Inflammatory macrophage (primary cell): ENCODE measurements at places on chromosomes 6 and 20.

DNA sequence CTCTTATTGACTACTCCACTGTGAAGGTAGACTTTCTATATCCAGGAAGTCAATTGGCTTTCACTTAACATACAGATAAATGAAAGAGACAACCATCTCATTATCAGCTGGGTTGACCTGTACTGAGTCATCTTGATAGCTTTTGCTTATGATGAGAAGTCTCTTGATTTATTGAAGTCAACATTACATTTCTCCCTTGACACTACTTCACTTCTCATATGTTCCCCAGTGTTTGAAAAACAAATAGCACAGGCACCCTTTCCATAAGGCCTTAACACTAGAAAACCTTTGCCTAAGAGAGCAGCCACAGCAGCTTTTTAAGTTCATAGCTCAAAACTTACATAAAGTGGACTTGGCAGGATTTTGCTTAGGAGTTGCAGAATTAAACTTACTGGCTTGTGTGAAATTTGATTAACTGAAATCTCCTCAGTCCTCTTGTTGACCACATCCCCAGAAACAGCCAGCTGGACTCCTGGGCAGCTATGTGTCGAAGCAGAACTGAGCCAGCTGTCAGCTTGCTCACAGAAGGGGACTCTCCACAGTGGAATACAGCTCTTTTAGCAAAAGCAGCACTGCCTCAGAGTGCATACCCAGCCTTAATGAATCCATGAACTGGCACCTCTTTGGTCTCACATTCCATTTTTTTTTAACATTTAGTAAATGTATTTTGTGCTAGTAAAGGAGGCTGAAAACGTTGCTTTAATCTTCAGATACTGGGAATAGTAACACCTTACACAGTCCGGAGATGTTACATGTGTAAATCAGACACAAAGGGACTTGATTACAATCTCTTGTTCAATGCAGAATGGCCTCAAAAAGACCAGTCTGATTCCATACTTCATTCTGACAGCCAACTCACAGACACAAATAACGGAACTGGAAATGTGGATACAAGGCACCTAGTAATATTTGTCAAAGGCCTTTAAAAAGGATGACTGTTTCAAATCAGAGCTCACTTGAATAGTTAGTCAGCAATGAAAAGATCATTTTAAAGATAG lies 1532.7 kb downstream of the HACE1 start:
- DNase-seq: no peak

- DNase-seq: no peak
Measured at GRCh38 chr6:116036075-116036773, 24.5 kb downstream of the FRK start.

DNA sequence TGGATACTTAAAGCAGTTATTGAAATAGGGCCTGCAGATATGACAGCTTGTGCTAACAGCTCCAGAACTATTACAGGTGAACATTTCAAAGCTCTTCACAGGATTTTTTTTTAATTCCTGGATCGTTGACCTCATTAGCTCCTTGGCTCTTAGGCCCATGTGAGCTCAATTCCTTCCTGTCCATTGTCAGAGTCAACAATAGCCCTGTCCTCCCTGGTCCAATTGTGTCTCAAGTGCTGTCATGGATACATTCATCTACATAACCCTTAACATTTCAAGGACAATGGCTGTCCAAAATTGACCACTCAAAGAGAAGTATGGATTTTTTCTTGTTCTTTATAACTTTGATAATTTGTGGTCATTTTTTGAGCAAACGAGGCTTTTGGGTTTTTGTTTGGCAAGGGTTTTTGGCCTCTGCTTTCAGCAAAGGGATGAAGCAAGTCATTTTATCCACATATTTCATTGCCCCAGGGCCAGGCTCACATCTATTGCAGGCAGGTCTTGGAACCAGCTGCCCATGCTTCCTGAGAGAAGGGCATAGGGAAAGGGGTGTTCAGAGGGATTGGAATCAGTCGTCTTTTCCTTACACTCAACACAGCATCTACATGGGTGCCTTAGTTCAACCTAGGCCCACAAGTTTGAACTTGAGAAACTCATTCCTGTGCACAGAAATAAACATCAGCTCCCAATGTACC lies 282.1 kb downstream of the TPBG start:
- no peak for DNase-seq

DNA sequence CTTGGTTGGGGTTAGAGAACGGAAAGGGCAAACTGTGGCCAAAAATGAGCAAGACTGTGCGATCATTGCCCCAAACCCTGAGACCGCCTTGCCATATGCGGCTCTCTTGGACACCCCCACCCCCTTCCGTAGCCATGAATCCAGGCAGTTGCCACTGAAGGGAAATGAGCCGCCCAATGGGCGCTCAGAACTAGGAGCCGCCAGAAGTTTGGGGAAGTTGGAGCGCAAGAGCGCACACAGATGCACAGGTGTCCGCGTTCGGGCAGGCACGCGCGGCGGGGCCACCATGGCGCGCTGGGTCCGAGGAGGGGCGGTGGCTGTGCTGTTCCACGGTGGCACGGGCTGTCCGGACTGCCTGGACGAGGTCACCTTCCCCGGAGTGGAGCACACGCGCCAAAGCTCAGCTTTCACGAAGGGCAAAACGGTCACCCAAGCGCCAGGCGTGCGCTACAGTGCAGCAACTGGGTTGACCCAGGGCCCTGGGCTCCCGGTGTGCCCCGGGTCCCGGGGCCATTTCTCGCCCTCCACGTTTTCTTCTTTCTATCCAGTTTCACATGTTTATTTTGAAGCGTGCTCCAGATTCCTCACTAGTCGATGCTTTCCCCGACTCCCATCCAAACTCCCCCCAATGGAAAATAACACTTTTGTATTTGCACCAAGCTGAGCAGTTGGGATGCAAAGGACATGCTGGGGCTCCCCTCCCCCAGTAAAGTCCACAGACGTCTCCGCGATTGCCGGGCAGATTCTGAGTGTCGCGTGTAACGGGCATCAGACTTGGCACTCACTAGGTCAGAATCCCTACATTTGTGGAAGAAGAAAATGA lies 906 bp upstream of the PDE10A start:
- no peak for DNase-seq

- DNase-seq: no peak
Measured at GRCh38 chr6:107796156-107796555, 28.0 kb downstream of the SCML4 start.

DNA sequence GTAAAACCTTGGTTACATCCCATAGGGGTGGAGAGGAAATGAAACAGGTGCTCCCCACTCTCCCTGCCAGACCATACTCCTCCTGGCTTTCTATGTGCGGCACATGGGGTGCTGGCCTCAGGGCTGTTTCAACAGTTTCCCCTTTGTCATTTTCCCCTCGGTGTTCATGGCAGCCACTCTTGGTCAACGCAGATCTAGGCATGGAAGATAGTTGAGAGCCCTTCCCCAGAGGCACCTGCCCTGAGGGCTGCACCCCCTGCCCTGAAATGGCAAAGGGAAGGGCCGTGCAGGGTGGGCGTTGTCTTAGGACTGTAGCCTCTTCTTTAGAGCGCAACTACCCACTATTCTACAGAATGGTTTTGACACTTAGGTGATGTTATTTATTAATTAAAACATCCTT lies 4.4 kb downstream of the CST1 start:
- DNase-seq: no peak

DNA sequence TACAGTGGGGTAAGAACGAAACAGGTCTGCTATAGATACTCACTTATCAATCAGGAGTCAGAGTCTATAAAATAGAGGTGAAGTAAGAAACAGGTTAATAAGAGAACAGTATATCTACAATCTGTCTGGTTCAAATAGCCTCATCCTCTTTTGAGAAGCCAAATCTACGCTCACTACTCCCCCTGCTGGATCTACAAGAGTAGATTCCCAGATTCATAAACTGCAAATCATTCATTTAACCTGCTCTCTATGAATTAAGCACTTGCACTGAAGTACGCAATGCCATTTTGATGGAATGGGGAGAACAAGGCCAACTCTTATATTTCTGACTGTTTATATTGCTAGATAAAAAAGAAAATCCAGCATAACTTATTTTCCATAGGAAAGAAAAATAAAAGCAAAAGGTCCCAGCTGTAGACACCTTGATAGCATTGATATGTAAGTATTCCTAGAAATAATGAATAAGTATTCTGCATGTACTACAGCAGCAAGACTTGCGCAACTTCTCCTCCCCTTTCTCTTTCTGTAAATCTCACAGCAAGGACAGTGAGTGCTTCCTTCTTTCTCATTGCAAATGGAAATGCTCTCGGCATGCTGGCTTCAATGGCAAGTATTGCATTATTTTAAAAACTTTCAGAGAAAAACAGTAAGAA lies 92.3 kb downstream of the RFX6 start:
- peak; percentile 37 for DNase-seq

GRCh38 chr6:95099410-95099809 lies 477.9 kb upstream of the MANEA start:
- no peak for DNase-seq

DNA sequence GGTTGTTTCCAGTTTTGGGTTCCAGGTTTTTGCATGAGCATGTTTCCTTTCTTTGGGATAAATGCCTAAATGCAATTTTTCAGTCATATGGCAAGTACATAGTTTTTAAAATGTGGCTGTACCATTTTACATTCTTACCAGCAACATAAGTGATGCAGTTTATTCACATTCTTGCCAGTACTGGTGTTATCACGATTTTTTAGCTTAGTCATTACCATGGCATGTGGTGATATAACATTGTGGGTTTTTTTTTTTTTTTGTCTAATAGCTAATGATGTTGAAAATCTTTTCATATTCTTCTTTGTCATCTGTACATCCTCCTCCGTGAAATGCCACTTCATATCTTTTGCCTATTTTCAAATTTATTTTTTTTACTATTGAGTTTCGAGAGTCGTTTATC lies 2.9 kb upstream of the TDRD6 start:
- no peak for DNase-seq

- no peak for DNase-seq
Measured at GRCh38 chr6:118660218-118660569, 8.8 kb upstream of the CEP85L start.

GRCh38 chr20:61879303-61879620 lies 186.4 kb downstream of the TAF4 start:
- no peak for DNase-seq

DNA sequence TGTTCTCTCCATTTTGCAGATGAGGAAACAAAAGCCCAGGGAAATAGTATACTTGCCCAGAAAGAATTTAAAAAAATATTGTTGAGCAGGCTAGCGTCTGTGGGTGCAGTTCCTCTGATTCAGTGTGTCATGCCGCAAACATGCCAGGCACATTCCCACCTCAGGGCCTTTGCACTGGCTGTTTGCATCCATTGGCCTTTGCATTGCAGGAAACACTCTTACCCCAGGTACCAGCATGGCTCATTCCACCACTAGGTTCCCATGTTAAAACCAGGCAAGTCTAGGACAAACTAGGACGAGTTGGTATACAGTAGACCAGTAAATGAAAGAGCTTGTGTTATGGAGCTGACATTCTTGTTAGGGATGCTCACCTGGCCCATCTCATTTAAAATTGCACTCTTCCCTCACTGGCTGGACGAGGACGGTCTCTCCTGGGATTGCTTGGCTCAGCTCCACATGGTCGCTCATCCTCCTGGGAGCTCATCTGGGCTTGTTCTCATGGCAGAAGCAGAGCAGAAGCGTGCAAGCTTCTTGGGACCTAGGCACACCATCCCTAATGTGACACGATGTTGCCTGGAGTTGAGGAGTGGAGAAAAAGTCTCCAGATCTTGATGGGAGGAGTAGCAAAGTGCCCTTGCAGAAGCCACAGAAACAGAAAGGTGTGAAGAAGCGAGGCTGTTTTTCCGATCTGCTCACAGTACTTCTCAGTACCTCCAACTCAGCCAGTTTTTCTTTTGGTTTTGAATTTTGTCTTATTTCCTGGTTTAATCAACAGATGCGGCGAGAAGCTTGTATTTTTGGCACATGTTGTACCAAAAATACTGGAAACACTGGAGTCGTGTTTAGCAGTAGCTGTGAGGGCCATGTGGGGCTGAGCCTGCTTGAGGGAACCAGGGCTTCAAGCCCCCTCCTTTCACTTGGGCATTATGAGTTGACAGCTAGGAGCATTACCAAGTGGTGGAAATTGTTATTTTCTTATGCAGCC lies 13.9 kb downstream of the ZNF831 start:
- DNase-seq: no peak

DNA sequence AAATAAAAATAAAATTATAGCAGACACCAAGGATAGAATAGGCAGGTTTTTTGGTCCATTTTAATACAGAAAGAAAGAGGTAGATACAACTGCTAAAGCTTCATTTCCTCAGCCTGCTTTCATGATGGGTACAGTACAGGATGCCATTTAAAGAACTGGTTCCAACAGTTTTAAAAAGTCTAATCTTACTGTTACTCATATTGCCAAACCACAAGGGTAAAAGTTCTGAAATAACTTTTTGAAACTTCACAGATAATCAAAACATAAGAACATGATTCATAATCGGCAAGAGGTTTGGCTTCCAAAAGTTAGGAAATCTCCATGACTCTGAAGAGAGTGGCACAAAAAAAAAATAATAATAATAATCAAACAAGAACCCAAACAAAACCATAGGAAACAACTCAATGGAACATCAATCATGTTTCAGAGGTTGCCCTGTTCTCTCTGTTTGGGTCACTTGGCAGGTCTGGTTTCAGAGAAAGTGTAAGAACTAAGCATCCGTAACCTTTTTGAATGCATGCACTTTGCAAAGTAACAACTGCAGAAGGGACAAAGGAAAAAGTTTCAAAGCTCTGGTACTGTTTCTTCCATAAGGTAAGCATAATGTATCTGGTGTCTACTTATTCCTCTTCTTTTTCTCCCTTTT lies 79.7 kb downstream of the SMLR1 start:
- no peak for DNase-seq

GRCh38 chr20:18721551-18722115 lies 92.0 kb upstream of the SCP2D1 start:
- no peak for DNase-seq

GRCh38 chr6:57087916-57088315 lies 2.1 kb upstream of the ZNF451 start:
- DNase-seq: peak; percentile 20
